PC-3 (cell line): ENCODE measurements at places on chromosomes 1 and 21. TPM values are rescaled to one million over a fixed set of nuclear protein-coding genes. Genes with fewer than 3 reads are reported as not detected.

DNA sequence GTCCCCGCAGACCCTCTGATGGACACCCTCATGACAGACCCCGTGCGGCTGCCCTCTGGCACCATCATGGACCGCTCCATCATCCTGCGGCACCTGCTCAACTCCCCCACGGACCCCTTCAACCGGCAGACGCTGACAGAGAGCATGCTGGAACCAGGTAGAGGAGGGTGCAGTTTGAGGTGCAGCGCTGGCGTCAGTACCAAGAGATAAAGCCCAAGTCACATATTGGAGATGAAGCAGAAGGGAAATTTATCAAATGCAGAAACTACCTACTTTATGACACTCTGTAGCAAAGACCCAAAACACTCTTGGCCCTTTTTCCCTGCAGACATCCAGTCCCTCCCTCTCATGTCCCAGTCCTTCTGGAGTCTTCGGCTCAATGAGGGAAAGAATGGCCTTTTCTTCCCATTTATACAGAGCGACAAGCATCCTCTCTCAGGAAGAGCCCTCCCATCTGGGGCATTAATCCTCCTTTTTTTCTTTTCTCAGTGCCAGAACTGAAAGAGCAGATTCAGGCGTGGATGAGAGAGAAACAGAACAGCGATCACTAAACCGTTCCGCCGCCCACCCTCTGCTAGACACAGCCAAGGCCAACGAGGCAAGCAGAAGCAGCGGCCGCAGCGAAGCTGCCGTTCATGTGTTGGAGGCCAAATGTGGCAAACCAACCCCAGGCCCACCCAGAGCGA lies 30.8 kb upstream of the KIF1B start:
- DNase-seq, result no peak

TRPM2 gene
- 48.3 and 50.0 TPM in 2 replicates for total RNA-seq

DNA sequence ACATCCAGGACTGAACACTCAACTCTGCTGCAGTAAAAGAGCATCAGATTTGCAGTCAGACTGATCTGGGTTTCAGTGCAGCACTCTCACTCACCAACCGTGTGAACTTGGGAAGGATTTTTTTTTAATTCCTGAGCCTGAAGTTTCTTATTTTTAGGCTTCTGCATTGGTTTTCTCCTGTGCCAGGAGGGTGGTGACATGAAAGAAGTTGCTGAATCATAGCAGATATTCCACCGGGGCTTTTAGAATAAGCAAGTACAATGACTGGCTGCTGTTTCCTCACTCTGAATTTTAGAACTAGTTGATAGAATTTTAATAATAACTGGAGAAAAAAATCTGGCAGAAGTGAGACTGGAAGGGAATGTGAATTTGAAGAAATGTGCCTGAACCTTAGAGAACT lies 11.6 kb downstream of the ADAM30 start:
- no peak for DNase-seq

GRCh38 chr1:14945132-14946010 lies 208.2 kb upstream of the TMEM51 start:
- peak; percentile 15 for DNase-seq

DNA sequence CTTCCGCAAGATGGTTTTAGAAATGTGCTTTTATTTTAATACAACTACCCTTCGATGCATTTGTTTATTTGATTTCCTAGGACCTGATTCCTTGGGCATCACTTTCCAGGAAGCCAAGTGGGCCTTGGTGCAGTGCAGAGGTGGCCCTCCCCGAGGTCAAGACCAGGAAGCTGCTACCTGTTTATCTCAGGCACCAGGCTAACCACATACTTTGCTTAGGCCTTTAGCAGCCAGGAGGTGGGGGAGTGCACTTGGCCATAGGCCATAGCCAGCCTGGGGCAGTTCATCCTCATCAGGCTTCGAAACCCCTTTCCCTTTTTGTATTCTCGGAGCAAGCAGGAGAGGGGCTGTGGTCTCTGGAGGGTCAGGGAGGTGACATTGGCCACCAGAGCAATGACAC lies 45.4 kb downstream of the SMYD2 start:
- no peak for DNase-seq

TTC39A gene
- total RNA-seq, result 11.1 and 12.3 TPM in 2 replicates

DNA sequence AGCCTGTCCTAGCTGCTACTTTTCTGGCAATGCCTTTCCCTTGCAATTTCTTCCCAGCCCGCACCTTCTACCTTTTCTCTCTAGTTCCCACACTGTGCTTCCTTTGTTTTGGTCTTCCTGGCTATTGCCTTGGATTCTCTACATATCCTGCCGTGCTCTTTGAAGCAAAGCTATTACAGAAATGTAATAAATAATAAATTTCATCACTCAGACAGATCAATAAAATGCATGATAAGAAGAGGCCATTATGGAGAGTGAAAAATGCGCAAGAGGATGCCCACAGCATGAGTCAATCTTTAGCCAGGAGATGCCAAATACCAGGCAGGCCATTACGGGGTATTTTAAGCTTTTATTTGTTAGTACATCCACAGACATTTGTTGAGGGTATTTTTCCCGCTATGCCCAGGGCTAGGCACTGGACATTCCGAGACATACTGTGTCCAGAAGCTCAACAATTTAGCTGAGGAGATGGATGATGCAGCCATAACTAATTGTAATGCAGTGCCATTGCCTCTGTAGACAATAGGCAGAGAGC lies 163.6 kb downstream of the ST6GALNAC3 start:
- no peak for DNase-seq

GRCh38 chr1:97524211-97524610 lies 396.6 kb downstream of the DPYD start:
- no peak for DNase-seq

DNA sequence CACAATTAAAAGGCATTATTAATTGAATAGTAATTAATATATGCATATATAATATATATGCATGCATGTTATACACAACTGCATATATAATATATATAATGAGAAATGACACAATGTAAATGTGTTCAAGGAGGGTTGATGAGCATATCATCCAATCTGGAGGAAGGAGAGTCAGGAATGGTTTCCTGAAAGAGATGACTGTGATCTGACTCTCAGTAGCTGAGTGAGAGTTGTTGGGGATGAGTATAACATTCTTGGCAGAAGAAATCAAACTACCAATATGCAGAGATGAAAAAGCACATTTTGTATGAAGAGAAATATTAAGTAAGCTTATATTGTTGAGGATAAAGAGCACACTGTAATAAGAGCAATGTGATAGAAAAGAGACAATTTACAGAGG lies 37.3 kb downstream of the F13B start:
- DNase-seq, result peak; percentile 11

GRCh38 chr1:6427441-6428390 lies 3.1 kb downstream of the ESPN start:
- peak; percentile 62 for DNase-seq

SIM2 gene
- total RNA-seq, result 71.2 and 104 TPM in 2 replicates

CELA2B gene
- not detected in 2 replicates for total RNA-seq

- DNase-seq, result no peak
Measured at GRCh38 chr1:234936612-234937389, 191.8 kb downstream of the TOMM20 start.

DNA sequence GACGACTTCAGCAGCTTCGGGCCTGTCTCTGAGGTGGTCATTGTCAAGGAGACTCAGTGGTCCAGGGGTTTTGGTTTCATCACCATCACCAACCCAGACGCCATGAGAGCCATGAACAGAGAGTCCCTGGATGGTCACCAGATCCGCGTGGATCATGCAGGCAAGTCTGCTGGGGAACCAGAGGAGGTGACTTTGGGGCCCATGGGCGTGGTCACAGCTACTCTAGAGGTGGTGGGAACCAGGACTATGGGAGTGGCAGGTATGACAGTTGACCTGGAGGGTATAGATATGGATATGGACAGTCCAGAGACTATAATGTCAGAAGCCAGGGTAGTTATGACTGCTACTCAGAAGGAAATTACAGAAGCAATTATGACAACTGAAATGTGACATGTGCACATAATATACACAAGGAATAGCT lies 19.3 kb upstream of the METTL13 start:
- DNase-seq, result no peak
